Calu3 (cell line): ENCODE measurements at places on chromosomes 1 and 21. TPM values are rescaled to one million over a fixed set of nuclear protein-coding genes. Genes with fewer than 3 reads are reported as not detected.

The CD101 gene
- total RNA-seq, result 0.31 and 0.76 TPM in 2 replicates

The CCDC17 gene
- total RNA-seq, result 4.7 and 8.3 TPM in 2 replicates

The RGS16 gene
- total RNA-seq, result 1.2 and 1.7 TPM in 2 replicates

The TTC39A gene
- 18.8 and 19.1 TPM in 2 replicates for total RNA-seq

The CLEC20A gene
- total RNA-seq, result not detected in 2 replicates
